Activated naive CD4-positive, alpha-beta T cell treated with anti-CD3 and anti-CD28 coated beads, Interleukin-2, amount 50 U/mL, for 16 hours (primary cell): ENCODE measurements at places on chromosomes 4 and X.

GRCh38 chr4:20445933-20446723 lies 194.4 kb downstream of the SLIT2 start:
- DNase-seq = no peak

DNA sequence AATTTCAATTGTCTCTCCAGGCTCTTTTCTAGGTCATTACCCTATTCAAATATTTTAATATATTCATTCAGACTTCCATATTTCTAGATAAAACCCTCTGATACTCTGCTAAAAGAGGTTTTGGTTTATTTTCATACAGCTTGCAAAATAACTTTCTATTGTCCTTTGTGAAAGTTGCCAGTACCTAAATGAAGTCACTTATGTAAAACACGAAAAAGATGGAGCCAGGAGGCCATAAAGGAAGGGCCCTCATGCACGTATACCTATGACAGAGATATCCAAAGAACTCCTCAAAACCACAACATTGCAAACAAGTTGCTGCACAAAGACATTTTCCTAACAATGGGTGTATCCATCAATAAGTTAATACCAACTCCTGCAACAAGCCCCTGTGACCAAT lies 25.7 kb upstream of the ELOVL6 start:
- no peak for DNase-seq

DNA sequence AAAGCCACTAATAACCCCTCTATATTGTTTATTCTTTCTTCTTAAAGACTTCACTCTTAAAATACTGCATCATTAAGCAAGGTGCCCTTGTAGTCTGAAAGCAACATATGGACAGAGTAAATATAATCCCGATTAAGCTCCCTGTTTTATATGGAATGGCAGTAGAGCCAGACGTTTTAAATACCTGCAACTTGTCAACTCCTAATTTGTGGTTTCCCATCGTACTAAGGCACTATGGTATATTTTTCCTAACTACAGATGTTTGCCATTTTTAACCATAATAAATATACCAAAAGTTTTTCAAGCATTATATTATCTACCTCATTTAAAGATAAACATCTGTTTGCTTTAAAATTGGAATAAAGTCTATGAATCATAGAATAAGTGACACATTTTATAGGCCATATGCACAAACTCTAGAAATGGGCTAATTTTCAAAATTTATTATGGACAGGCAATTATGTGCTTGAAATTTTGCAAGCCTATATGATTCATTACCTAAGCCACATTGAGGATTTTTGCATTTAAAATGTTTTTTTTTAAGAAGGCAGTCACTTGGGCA lies 194.6 kb downstream of the FRMPD4 start:
- no peak for DNase-seq

- no peak for DNase-seq
These were observed 25.2 kb downstream of the TET2 start for GRCh38 chr4:105171912-105172311.

GRCh38 chr4:152239216-152239615 lies 296.7 kb downstream of the FBXW7 start:
- no peak for DNase-seq

DNA sequence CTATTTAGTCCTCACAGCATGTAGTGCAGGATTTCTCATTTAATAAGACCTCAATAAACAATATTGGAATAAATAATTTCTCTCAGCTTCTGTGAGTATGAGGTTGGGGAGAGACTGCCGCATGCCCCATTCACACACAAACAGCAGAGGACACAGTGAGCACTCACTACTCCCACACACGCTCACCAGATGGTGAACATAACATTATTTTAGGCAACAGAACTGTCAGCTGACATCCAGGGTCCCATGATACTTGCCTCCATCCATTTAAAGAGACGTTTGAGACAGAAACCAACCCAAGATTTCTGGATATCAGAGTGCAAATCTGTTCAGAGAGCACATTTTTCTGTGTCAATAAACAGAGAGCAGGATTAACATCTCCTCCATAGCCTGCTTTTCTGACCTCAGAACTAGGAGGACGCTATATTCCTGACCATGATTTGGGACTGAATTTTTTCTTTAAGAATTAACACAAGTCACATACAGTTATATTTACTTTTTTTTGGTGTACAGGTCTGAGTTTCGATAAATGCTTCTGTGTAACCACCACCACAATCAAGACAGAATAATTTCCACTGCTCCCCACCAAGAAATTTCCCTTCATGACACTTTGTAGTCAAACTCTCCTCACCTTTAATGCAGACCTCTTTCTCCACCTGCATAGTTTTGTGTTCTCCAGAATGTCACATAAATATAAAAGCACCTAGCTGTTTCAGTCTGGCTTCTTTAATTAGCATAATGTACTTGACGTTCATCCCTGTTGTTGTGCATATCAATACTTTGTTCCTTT lies 16.7 kb downstream of the GPRIN3 start:
- DNase-seq = no peak

GRCh38 chrX:140123446-140123845 lies 158.1 kb upstream of the CXorf66 start:
- DNase-seq = no peak

- no peak for DNase-seq
These were observed 105.6 kb downstream of the APOOL start for GRCh38 chrX:85109235-85109634.

GRCh38 chrX:46354481-46354880 lies 190.7 kb downstream of the ZNF674 start:
- DNase-seq = no peak

GRCh38 chr4:169615467-169616106 lies 3.2 kb upstream of the NEK1 start:
- DNase-seq = no peak

DNA sequence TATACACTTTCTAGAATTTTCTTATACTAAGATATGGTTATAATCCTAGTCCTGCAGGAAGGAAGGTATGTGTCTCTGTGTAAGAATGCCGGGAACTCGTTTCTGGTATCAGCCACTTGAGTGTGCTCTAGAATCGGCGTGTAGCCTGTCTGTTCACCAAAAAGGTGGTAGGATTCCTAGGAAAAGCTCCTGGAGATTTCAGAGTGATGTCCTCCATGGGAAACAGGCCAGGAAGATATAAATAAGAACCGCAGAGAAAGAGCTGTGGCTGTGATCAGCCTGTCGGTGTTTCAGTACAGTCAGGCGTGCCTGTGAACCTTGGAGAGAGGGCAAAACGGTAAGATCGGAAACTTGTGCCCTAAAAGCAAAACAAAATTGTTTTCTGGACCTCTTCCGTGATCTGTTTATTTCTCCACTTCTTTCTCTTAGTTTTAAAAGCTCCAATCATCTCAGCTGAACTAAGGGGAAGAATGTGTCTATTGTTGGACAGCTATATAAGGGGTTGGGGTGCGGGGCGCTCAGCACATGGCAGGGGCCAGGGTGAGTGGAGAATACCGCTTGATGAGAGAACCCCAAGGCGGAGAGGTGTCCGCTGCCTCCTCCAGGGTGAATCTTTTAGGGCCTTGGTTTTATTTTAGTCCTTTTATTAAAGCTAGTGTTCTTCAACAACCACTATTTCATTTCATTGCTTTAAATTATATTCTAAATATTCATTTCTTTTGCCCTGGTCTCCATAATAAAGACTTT lies 303.8 kb upstream of the TENM3 start:
- DNase-seq = no peak

DNA sequence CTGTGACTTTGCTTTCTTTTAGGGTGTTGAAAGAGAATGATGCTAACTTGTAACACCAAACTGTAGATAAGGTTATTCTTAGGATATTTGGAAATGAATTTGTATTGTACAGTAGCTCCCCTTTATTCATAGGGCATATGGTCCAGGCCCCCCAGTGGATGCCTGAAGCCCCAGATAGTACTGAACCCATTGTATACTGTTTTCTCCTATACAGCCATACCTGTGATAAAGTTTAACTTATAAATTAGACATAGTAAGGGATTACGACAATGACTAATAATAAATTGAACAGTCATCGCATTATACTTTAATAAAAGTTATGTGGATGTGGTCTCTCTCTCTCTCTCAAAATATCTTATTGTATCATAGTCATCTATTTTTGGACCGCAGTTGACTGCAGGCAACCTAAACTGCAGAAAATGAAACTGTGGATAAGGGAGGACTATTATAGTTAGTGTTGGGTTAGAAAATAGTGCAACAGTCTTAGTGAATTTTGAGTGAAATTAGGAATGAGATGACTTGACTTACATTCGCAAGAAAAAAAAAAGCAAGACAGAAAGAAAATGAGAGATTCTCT lies 105.1 kb downstream of the CLDN22 start:
- no peak for DNase-seq

DNA sequence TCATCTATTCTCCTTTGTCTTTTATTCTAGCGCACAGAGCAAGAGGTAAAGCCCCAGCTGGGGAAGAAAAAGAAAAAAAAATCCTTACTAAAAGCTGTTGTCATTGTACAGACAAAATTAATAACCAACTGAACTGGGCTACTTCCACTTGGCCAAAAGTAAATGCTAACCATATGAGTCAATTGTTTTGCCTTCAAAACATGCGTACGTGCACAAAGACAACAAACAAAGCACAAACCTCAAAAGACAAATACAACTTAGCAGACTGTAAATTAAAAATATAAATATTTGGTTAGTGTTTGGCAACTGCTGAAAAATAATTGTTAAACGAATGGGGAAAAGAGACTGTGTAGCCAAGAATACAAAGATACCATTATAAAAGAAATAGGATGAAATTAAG lies 5.9 kb downstream of the EDA2R start:
- no peak for DNase-seq

DNA sequence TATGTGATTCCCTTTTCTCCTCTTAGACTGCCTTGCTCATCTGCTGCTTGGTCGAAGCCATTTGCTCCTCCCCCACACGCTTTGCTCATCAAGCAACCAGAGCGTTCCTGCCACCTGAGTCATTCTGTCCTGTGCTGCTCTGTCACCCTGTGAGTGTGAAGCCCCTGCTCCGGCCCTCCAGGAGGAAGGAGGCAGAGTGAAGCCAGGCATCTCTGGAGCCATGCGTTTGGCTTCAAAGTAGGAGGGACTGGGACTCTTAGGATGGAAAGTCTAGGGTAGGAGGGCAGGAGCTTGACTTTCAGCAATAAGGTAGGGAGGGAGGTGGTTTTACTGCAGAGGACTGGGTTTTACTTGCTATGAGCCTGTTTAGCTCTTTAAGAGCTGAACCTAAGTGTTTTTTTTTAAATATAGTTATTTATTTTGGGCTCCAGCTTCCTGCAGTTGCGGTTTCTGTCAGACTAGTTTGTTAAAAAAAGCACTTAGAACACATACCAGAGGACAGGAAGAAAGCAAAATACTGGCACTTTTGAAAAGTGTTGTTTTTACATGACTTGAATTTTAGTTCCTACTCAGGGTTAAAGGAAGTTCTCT lies 63.6 kb downstream of the SPINK2 start:
- peak; percentile 82 for DNase-seq

DNA sequence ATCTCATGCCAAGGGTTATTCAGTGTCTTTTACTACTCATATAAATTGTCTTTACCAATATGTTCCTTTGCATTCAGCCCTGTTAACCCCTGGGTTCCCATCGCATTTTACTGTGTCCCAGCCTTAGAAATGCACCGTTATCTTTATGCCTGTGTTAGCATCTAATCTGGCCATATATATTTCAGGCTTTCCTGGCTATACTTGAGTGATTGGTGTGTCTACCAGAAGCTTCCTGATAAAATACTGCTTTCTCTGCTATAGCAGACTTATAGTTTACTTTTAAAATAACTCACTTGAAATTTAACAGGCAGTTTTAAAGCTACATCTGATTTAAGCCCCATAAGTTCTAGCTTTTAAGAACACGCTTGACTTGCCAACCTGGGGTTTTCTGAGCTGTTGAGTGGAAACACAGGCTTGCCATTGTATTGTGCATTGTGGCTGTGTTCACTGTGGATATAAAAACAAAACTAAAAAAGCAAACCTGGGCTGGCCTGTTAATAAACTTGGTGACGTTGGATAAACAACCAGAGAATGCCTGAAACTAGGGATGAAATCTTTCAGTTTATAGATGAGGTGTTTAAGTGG lies 185.3 kb upstream of the TAPT1 start:
- no peak for DNase-seq

DNA sequence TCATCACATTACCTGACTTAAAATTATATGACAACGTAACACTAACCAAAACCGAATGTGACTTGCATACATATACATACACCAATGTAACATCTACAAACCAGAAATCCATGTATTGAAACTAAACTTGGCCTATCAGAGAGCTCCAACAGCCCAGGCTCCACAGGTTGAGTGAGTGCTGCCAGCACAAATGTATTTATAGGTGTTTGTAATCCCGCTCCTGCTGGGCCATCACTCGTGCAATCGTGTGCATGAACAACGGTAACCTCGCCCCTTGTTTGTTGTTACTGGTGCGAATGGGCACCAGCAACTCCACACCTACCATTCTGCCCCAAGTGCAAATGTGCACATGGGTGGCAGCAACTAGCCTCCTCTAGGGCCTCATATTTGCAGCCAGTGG lies 285.7 kb upstream of the ZCCHC13 start:
- no peak for DNase-seq

- DNase-seq = no peak
These were observed 48.6 kb upstream of the UGT2A1 start for GRCh38 chr4:69701696-69702095.

DNA sequence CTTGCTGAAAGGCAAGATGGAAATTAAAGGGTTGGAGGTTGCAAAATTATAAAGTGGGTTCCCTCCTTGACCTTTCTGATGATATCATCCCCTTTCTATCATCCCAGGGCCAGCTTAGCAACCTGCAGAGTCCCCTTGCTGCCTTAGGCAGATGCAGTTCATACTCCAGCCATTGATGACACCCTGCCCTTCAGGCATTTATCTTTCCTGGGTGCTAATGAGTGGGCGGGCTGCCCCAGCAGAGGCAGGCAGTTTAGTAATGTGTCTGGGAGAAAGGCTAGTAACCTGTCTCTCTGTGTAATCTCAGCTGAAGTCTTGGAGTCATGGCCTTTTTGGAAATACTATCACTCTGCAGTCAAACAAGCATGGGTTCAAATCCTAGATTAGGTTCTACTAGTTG lies 3.8 kb upstream of the FRMPD3 start:
- DNase-seq = no peak

DNA sequence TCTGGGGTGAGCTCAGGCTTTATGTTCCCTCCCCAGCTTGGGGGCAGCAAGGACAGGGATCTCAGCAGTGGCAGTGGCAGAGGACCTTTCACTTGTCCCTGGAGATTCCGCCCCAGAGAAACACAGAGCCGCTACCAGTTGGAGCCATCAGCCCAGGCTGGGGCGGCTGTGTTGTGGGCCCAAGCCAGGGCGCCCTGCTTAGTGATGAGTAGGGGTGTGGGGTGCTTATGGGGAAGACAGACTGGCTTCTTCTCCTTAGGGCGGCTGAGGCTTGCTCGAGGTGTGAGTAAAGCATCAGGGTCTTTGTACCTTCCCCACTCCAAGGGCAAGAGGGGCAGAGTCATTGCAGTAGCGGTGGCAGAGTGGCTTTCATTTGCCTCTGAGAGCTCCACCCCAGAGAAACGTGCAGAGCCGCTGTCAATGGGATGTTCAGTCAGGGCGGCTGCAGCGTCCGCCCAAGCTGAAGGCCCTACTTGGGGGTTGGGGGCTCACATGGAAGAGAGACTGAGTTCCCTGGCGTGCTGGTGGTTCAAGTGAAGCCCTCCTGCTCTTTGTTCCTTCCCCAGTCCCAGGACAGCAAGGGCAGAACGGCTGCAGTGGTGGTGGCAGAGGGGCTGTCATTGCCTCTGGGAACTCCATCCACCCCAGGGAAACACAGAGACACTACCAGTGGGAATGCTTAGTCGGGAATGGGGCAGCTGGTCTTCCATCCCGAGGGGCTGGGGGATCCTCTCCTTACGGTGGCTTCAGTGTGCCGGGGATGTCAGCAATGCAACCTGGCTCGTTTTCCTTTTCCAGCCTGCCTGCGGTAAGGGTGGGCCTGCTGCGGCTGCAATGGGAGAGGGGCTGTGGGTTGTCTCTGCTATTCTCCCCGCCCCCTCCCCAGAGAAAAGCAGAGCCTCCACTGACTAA lies 2142.5 kb upstream of the TENM3 start:
- DNase-seq = no peak

GRCh38 chrX:28719620-28720019 lies 132.4 kb downstream of the IL1RAPL1 start:
- no peak for DNase-seq
